ENCODE measurements at places on chromosomes 1 and 21.
A peak's percentile ranks its signal among the peaks of the same experiment; 100 is the strongest.

DNA sequence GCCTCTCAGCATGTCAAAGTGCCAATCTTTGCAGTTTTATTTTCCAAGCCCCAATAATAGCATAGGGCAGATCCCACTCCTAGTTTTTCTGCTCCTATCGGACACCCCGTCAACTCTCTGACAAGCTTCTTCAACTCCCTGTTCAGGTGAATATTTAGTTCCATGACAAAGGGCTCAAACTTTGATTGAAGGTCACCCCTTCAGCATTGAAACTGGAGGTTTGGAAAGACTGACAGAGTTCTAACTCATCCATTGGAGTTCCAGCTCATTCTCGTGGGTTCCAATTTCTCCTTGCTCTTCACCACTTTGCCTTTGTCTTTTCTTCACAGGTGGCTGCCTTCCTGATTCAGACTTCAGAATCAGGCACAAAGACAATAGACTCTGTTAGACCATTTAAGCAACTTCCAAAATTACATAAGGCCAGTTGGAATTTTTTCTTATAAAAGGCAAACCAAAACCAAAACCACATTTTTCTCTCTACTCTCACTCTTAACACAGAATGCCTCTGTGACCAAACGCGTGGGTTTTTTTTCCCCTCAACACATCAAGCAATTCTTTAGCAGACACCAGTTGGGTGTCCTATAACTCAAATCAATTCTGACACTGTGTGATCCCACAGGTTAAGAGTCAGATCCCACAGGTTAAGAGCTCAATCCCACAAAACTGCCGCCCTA is 169.3 kb upstream of the USP25 start:
- no peak for DNase-seq

GRCh38 chr1:58477390-58477789 is 69.1 kb downstream of the OMA1 start:
- no peak for DNase-seq

DNA sequence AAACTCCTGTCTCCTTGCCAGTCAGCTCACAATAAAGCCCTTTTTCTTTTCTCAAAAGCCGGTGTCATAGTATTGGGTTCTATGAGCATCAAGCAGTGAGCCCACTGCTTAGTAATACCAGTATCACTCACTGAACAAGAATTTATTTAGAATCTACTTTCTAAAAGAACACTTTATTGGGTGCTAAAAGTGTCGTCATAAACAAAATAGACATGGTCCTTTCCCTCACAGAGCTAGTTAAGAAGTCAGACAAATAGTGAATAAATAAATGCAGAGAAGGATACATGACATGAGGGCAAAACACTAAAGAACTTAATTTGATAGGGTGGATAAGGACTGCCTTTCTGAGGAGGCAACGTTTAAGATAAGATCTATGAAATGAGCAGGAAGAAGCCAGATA is 32.2 kb downstream of the EVI5 start:
- DNase-seq, result peak; percentile 75

DNA sequence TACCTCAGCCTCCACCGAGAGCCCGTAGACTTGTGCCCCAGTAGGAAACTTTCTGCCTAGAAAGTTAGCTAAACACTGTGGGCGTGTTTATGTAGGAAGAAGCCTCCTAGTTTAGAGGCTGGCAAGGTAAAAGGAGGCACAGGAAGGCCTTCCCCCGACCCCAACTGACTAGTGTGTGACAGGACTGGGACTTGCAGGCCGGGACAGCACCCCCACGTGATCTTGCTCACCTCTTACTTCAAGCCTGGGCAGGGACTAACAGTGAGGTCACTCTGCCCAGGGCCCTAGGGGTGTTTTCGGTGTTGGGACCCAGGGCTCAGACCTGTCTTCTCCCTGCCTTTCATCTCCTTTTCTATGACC is 392 bp upstream of the TAGLN2 start:
- no peak for DNase-seq
